Activated CD4-positive, CD25-positive, alpha-beta regulatory T cell treated with anti-CD3 and anti-CD28 coated beads, Interleukin-2, amount 50 U/mL, for 72 hours (primary cell): ENCODE measurements at places on chromosomes 1 and 21.

DNA sequence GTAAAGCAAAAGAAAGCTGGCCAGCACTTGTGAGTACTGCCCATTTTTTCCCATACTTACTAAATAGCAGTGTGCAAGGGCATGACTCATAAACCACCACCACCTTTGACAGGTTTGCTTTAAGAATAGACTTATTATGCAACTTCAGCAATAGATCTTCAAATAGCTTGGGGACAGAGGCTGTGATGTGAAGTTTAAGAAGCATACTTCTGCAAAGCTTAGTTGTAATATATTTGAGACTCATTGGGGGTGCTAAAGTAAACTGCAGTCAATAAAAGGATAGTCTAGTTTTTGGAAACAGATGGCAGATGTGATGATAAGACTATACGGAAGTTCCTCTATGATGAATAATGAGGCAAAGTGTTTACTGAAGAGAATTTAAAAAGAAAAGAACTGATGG lies 210.0 kb downstream of the PLA2G4A start:
- DNase-seq = no peak

GRCh38 chr1:174768949-174769348 lies 230.8 kb upstream of the CACYBP start:
- DNase-seq = no peak

DNA sequence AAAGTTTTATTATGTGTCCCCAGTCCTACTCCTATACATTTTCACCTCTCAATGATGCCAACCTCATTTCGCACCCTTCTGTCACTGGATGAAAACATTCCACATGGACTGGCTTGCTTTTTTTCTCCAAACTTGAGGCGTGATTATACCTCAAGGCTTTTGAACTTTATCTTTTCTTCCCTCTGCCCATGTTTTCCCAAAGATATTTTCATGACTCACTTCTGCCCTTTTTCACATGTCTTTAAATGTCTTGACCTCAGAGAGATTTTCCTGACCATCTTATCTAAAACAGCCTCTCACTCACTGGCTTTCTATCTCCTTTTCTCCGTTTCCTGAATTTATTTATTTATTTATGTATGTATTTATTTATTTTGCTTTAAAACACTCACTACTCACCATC lies 659.0 kb downstream of the PTPRC start:
- DNase-seq = no peak

- DNase-seq = no peak
These were observed 68.1 kb downstream of the OLFML2B start for GRCh38 chr1:161955606-161956005.

- DNase-seq = no peak
These were observed 55.8 kb downstream of the SLC45A1 start for GRCh38 chr1:8373581-8374241.

GRCh38 chr1:226882631-226883409 lies 12.4 kb downstream of the PSEN2 start:
- DNase-seq = no peak

DNA sequence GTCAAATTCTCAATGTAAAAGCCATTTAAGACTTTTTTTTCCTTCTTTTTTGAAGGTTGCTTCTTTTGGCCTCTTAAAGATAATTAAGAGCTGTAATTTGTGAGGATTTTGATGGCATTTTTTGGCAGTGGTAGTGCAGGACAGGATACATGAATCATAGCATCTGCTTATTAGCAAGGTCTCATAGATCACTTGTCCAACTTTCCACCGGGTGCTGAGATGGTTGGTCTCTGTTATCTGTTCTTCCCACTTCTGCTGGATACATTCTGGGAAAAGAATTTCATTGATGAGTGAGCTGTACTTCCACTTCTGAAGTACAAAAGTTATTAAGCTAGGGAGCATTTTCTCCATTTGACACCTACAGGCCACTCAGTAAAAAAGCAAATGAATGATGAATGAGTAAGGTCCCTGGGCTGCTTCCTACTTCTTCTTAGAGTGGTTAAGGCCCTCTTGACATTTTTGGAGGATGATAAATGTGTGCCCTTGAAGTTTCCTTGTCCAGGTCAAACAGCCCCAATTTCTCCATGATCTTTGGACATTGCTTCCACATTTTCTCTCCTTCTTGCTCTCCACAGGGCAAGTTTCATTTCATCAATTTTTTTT lies 100.6 kb downstream of the ROR1 start:
- DNase-seq = no peak

- DNase-seq = no peak
These were observed 484.9 kb downstream of the SETD4 start for GRCh38 chr21:35575280-35575915.

GRCh38 chr21:20789729-20790500 lies 208.3 kb upstream of the NCAM2 start:
- no peak for DNase-seq
